ENCODE measurements at places on chromosomes 5 and 9.

DNA sequence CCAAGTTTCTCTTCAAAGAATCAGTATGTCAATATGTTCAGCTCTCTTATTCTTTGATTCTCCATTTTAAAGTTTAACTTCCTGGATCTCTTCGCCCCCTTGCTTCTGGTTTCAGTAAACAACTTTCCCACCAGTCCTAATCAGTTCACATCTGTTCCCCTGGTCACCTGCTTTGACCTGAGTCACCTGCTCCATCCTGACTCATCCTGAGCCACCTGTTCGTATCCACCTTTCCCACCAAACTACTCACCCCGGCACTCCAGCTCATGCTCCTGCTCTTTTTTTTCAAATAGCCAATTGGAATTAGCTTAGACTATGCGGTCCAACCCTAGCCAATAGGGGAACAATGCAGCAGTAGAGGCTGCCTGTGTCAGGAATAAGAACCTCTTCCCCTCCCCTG lies 23.6 kb upstream of the CSF1R start:
- peak; percentile 44 for DNase-seq

GRCh38 chr5:172845154-172845553 lies 11.1 kb downstream of the ERGIC1 start:
- no peak for DNase-seq

- DNase-seq = no peak
These were observed 76.8 kb downstream of the ADAMTS2 start for GRCh38 chr5:179268399-179268952.

DNA sequence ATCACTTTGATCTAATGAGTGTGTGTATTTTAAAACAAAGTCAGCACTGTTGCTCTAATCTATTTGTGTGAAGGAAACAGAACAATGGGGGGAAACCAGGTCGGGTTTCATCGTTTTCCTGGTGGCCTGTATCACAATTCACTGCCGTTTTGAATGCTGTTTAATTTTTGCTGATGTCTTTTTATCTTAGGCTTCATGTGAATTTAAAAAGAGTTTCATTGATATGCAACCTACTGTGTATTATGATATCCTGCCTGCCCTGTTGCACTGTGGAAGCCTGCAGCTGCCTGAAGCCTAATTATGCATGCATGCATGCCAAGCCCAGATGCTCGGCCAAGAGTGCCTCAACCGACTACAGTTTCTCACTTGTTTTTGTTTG lies 307.5 kb downstream of the ZNF608 start:
- DNase-seq = no peak
